ENCODE measurements at places on chromosomes 1 and 21.

GRCh38 chr1:18653367-18653766 lies 22.7 kb downstream of the PAX7 start:
- no peak for DNase-seq

DNA sequence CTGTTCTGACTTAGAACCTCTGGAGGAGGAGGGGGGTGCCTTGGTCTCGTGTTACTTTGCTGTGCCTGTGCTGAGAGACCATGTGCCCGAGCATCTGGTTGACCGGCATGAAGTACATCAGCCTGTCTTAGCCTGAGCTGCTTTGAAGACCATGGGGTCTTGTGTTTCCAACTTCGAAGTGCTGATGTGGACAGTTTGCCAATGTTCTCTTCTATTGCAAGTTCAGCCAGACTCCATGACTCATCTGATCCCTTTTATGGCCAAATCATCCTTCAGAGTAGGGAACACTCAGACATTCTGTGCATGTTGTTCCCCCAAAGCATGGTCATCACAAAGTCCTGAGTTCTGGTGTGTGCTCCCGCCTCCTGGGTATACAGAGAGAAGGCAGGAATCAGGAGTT lies 6.0 kb upstream of the PLA2G2C start:
- DNase-seq, result no peak

GRCh38 chr1:193242000-193242399 lies 55.6 kb upstream of the B3GALT2 start:
- DNase-seq, result no peak

DNA sequence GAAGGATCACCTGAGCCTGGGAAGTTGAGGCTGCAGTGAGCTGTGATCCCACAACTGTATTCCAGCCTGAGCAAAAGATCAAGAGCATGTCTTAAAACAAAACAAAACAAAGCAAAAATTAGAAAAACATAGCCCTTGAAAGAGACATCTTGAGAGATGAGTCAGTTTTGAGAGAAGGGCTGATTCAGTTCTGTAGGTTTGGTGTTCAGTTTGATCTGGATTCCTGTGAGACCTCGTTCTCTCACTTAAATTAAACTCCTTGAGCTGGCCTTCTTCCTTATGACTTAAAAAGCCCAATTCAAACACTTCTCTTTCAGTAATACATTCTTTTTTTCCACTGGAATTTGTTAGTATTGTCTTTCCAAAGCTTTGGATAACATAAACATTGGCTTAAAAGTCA lies 164.2 kb downstream of the NRIP1 start:
- no peak for DNase-seq

DNA sequence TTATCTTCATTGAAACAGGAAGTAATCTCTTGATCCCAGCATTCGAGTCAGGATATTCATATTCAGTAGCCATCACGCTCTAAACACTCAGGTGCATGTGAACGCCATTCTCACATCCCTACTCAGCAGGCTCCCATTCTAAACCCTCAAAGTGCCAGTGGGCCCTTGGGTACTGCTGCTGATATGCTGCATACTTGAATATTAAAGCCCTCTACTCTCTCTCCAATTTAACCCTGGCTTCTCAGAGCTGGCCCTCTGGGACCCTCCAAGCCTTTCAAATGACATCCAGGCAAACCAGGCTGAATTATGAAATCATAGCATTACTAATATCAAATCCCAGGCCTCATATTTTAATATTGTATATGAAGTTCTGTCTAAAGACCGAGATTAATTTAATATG lies 468.2 kb downstream of the NUF2 start:
- DNase-seq, result no peak

DNA sequence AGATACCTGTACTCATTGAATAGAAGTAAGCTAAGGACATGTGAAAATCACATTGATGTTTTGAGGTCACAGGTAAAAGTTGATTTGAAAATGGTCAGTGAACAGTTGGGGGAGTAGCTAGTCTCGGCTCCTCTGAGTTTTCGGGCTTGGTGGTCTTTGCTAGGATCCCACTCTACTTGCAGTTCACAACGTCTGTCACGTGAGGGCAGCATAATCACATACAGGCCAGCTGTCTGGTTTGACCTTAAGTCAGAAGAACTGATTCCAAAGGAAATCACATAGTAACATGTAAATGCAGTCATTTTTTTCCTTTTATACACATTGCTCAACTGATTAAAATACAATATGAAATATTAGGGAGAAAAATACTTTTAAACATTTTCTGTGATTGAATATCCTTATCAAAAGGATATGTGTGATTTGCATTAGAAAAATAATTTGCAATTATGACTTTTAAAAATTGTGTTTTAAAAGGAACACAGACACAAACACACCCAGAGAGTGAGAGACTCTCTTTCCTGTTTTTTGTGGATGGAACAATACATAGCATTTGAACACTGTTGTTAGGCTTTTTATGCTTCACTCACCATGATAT lies 21.8 kb upstream of the PDC start:
- DNase-seq, result peak; percentile 19

DNA sequence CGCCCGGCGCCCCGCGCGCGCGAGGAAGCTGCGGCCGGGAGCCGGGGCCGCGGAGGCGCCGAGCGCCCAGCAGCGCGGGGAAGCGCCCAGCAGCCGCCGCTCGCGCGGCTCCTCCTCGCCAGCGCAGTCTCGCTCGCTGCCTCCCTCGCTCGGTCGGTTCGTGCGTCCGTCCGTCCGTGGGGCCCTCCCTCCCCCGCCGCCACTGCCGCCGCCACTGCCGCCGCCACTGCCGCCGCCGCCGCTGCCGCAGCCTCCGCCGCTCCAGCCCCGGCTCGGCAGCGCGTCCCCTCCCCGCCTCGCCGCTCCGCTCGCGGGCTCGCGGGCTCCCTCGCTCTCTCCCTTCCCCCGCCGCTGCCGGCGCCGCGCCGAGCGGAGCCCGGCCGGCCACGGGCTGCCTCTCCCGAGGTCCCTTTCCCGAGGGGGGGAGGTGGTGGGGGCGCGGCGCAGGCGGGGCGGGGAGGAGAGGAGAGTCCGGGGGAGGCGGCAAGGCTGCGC lies at the start of gene KCND3:
Gene KCND3 (minus strand): TSS at position 138 of the 495 bp plus-strand sequence.
- no peak for DNase-seq

GRCh38 chr21:38306433-38307141 lies 49.8 kb downstream of the KCNJ15 start:
- no peak for DNase-seq

DNA sequence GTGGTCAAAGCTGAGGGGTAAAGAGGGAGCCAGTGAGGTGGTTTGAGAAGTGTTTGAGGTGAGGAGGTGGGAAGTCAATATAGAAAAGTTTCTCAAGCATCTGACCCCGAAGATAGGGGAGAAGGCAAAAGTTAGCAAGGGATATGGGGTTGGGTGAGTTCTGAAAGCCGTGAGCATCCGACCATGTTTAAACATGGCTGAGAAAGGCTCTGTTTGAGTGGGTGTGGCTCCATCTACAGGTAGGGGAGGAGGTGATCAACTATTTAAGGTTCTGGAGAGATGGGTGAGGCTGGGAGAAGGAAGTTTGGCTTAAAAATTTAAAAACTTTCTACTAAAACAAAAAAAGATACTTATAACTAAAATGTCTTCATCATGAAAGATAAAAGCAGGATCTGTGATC lies 273.8 kb downstream of the KCNJ6 start:
- no peak for DNase-seq

- DNase-seq, result peak; percentile 26
These were observed 6.1 kb downstream of the IPO13 start for GRCh38 chr1:43952731-43953346.

GRCh38 chr1:22485431-22485830 lies 33.8 kb downstream of the ZBTB40 start:
- DNase-seq, result no peak

DNA sequence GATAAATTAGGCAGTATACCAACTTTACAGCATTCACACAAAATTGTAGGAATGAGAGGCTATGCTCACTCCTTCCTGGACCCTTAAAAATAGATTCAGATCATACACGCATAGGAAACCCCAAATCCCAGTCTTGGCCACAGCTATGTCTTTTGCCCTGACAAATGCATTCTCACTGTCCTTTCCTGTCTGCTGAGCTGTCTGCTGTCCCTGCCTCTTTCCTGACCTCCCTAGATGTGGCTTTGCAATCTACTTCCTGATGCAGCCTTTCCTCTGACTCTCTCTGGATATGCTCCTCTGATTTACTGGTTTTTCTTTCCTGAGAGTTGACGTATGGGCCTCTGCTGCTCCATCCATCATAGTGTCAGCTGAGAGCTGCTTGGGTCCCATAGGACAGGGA lies 59.8 kb upstream of the SLC35F3 start:
- DNase-seq, result no peak

DNA sequence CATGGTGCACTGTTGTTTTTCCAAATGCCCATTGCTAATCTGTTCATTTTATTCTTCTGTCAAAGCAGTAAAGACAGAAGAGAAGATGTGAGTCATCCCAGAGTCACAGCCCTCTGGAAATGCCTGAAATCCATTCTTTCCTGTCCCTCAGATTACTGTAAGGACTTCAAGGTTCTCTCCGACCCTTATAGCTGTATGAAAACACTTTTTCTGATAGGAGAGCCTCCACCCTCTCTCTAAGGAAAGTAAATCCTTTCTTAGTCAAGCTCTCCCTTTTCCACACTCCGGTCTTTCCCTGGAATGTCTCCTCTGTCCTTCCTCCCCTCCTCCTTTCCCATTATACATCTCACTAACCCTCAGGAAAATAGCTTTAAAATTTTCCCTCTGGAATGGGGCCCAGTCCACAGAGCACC lies 3.5 kb upstream of the PRDX6 start:
- no peak for DNase-seq

DNA sequence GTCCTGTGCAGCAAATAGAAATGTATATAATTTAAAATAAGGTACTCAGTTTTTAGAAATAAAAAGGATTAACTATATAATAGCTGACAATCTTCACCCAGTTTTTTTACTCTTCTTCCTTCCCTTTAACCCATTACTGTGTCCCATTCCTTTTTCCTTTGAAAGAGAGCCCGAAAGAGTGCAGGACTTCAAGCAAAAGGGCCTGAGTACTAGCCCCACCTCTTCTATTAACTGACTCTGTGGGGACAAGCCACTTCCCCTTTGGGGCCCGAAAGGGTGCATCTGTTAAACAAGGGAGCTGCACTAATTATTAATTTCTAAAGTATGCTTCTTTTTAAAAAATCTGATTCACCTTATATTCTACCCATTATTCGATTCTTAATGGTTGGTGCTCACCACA lies 3.3 kb downstream of the USP24 start:
- no peak for DNase-seq

DNA sequence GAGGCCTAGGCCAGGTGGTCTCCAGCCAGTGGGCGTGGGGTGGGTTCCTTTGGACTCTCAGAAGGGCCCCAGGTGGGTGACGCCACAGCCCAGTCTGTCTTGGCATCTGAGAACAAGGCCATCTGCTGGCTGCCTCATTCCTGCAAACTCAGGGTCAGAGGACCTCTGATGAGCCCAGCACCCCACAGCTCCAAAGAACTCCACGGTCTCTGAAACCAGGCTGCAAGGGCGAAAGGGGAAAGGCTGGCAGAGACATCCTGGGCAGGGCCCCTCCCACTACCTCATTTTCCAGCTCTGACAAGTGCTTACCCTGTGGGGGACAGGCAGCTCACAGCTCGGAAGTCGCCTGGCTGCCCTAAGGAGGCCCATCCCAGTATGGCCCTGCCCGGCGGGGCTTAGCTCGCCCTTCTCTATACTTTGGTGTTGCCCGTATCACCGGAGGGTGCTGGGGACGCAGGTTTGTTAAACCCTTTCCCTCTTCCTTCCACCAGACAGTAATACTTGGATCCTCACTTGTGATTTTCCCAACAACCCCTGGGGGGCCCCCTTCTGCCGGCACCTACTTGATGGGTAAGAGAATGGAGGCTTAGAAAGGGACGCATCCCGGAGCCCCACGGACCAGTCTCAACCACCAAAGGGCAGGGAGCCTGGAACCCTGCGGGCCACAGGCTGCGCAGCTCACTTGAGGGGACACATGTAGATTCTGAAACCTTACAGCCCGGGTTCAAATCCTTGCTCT lies 10.9 kb upstream of the EDN2 start:
- no peak for DNase-seq

GRCh38 chr1:76781447-76781846 lies 85.8 kb upstream of the ST6GALNAC5 start:
- no peak for DNase-seq

DNA sequence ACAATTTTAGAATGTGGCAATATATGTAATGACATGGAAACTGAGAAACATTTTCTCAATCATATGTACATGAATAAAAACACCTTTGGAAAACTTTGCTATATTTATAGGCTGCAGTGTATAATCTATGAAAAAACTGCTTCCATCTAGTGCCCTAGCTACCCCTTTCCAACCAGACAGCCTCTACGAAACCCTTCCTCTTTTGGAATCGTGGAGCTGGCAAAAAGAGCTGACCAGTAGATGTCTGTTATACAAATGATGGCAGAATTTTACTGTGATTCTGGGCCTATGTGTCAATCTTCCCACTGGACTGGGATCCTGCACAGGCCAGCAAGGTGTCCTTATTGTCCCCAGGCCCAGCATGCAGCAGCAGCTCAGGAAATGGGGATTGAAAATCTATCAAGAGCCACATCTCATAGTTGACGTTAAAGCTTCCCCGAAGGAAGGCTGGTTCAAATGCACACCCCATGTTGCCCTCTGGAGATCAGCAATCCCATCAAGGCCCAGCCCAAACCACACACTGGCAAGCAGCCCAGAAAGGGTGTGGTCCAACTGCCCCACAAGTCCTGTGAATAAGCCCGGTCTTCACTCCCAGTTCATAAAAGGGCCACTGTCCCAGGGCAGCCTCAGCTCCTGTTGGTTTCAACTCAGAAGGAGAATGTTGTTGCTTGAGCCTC lies 8.8 kb upstream of the FAM20B start:
- peak; percentile 80 for DNase-seq

- DNase-seq, result no peak
These were observed 73.8 kb downstream of the TUT4 start for GRCh38 chr1:52479076-52479475.

DNA sequence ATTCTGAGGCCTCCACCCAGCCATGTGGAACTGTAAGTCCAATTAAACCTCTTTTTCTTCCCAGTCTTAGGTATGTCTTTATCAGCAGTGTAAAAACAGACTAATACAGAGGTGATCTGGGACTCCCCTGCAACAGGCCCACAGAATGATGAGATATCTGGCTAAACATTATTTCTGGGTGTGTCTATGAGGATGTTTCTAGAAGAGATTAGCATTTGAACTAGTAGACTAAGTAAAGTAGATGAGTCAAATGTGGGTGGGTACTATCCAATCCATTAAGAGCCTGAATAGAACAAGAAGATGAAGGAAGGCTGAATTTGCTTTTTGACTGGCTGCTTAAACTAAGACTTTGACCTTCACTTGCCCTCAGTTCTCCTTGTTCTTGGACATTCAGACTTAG lies 396.5 kb upstream of the LRRC7 start:
- DNase-seq, result no peak

DNA sequence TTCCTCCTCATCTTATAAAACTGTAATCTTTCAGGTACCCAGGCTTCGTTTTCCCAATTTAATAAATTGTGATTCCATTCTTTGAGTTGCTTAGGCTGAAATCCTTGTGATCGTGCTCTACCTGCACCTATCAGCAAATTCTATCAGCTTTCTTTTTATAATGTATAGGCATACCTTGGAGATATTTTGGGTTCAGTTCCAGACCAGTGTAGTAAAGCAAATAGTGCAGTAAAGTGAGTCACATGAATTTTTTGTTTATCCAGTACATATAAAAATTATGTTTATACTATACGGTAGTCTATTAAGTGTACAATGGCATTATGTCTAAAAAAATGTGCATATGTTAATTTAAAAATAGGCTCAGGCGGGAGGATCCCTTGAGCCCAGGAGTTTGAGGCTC lies 5.5 kb downstream of the SWT1 start:
- no peak for DNase-seq

- peak; percentile 82 for DNase-seq
These were observed 126.9 kb upstream of the SLC35F3 start for GRCh38 chr1:233777566-233777965.

GRCh38 chr1:203278885-203279406 lies 26.4 kb upstream of the BTG2 start:
- no peak for DNase-seq

Measured in hippocampal formation (tissue), 2 donors.